Choroid plexus epithelial cell (primary cell): ENCODE measurements at places on chromosomes 3 and 15.

DNA sequence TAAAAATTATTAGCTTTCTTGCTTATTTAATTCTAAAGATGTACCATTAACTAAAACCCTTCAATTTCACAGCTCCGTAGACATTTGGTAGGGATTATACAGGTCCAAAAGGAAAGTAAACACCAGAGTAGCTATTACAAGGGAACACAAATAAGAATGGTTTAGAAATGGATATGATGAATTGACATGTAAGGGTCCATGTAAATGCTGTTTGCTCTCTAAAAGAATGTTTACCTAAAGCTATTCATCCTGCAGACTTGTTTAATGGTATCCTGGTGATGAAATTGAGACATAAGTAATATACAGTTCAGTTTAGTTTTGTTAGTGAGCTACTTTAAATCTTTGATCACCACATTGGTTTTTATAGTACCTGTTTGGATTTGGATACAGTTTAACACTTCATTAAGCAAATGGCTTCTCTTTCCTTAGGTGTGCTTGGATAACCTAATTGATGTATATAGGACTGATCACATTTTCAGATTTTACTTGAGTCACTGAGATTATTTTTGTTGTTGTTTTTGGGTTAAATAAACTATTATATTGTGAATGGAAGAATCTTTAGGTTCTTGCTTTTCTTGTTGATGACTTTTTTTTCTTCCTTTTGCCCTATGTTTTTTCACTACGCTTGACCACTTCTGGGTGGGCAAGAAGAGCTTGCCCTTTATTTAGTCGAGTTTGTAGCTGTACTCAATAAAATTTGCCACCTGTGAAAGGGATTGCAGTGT, 115.4 kb downstream of the TCF12 start:
- no peak for DNase-seq

- DNase-seq: peak; percentile 71
These were observed 187.9 kb downstream of the OPA1 start for GRCh38 chr3:193780810-193781478.

- peak; percentile 80 for DNase-seq
These were observed 587 bp downstream of the NPHP3 start for GRCh38 chr3:132721479-132722164.

DNA sequence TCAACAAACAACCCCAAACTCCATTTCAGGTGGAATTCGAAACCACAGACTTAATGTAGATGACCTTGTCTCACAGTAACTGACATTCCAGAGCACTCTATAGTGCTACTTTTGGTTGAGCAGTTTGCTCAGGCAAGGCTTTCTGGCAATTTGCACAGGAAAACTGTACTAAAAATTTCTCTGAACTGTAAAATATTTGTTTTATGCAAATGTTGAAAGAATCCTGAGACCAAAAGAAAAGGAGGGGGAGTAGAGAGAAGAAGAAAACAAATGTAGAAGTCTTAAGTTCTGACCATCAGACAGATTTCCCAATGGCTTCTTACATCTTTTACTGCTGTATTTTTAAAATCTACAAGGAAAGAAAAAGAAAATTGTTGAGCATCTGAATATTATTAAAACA, 53.5 kb downstream of the DTWD1 start:
- no peak for DNase-seq

GRCh38 chr15:36080759-36081158, 498.7 kb upstream of the CDIN1 start:
- DNase-seq: no peak
